ENCODE measurements at places on chromosomes 16 and 17.
A peak's percentile ranks its signal among the peaks of the same experiment; 100 is the strongest.

- no peak for DNase-seq
Measured at GRCh38 chr17:3918372-3919122, 2.3 kb upstream of the P2RX1 start.

GRCh38 chr16:78731785-78732184, 632.3 kb downstream of the WWOX start:
- no peak for DNase-seq

DNA sequence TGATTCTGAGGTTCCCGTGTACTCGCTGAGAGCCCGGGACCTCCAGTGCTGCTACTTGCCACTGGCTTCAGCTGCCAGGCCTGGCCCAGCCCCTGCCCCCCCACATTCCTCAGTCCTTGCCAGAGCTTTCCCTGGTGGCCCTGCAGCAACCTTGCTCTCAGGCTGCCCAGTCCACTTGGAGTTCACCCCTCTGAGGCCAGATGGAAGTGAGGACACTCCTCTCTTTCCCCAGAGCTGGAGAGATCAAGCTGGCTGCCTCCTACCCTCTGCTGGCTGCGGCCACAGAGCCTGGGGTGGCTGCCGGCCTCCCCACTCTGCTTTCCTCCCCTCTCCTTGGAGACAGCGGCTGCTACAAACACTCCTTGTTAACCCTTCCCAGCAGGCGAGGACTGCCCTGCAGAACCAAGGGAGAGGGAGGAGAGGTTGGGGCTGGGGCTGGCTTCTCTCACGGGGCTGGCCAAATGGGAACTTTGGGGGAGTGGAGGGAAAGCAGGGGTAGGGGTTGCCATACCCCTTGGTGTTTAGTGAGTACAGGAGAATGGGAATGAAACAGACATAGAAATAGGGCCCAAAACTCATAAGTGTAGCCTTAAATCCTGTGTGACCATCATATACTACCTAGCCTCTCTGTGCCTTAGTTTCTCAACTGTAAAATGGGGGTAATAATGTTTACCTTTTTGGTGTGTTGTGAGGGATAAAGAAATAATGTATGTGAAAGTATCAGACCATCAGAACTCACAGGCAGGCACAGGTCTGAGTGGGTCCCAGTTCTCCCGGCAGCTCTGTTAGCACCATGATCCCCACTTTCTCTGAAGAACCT, at the start of gene GAS2L2:
Gene GAS2L2, minus strand, starts transcription at position 295 of the 820 bp plus-strand sequence. CDS start 389 bp downstream, outside the sequence.
- DNase-seq = no peak

- peak; percentile 24 for DNase-seq
Measured at GRCh38 chr17:31907342-31907962, 5.9 kb upstream of the UTP6 start.

DNA sequence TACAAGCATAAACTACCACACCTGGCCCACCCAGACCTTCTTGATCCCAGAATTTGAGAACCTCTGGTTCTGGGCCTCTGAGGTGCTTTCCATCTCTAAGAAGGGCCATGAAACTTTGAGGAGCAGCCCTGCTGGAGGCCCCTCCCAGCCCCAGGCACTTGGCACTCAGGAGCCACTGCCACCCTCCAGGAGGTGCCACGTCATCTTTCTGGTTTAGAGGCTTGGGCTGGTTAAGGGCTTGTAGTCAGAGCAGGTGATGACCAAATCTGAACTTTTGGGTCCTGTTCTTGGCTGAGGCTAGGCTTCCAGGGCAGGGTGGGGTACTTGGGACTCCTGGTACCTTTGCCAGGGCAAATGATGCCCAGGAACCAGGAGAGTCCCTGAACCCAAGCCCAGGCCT, 13.8 kb upstream of the DLX4 start:
- DNase-seq = no peak

Data from NCI-H1092 (cell line).